ENCODE measurements at places on chromosomes 16 and 17.

DNA sequence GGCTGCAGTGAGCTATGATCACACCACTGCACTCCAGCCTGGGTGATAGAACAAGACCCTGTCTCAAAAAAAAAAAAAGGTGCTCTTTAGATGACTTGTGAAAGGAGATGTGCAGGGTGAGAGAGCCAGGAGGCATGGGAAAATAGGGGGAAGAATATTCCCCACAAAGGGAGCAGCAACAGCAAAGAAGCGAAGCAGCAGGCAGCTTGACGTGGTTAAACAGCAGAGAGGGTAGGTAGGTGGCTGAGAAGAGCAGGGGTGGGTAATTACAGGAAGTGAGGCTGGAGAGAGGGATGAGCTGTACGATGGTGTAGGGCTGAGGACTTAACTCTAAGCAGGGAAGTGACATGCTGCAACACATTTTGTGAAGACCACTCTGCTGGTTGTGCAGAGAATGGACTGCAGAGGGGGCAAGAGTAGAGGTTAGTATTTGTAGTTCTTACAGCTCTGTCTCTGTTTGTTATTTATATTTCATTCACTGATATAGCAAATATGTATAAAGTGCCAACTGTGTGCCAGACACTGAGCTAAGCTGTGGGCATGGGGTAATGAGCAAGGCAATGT, 1.6 kb downstream of the HEATR3 start:
- peak; percentile 75 for DNase-seq

GRCh38 chr16:880471-881171, 80.1 kb upstream of the GNG13 start:
- DNase-seq: no peak

GRCh38 chr16:85728879-85729278, 22.0 kb downstream of the C16orf74 start:
- DNase-seq: no peak

DNA sequence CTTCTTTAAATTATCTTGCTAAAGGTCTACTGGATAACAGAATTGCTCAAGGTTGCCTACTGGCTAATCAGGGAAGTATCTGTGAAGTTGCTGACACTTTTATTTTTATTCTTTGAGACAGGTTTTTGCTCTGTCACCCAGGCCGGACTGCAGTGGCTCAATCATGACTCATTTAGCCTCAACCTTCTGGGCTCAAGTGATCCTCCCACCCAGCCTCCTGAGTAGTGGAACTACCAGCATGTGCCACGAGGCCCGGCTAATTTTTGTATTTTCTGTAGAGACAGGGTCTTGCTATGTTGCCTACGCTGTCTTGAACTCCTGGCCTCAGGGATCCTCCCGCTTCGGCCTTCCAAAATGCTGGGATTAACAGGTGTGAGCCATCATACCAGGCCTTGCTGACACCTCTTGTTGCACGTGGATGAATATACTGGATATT, 43.1 kb downstream of the GLG1 start:
- DNase-seq: peak; percentile 59

GRCh38 chr17:36936455-36937000, 747 bp upstream of the LHX1 start:
- DNase-seq: no peak

GRCh38 chr16:48366165-48367093, 18.8 kb downstream of the SIAH1 start:
- DNase-seq: peak; percentile 93

DNA sequence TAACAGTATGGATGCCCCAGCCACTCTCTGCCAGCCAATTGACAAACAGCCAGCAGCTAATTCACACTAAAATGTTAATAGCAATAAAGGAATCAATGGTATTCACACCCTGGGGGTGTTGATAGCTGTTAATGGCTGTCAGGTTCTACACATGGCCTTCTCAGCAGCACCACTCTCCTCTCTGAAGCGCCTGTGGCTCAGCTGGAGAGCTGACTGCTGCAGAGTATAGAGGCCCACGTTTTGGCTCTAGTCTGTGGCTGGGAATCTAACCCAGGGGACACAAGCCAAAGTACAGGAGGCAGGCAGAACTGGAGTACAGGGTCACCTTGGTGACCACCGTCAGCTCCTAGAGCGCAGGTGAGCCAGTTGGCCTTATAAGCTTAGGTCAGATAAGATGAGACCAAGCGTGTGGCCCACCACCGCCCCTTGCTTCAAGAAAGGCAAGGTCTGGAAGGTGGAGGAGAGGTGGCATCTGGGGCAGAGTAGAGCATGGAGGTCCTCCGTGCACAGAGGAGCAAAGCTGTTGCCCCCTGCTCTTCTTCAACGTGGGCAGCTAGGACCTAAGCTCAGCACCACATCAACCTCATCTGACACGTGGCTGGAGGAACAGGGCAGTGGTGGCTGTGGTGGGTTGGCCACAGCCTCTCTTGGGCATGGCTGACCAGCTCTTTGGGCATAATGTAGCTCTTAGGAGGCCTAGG, 25.4 kb downstream of the CCR7 start:
- no peak for DNase-seq

DNA sequence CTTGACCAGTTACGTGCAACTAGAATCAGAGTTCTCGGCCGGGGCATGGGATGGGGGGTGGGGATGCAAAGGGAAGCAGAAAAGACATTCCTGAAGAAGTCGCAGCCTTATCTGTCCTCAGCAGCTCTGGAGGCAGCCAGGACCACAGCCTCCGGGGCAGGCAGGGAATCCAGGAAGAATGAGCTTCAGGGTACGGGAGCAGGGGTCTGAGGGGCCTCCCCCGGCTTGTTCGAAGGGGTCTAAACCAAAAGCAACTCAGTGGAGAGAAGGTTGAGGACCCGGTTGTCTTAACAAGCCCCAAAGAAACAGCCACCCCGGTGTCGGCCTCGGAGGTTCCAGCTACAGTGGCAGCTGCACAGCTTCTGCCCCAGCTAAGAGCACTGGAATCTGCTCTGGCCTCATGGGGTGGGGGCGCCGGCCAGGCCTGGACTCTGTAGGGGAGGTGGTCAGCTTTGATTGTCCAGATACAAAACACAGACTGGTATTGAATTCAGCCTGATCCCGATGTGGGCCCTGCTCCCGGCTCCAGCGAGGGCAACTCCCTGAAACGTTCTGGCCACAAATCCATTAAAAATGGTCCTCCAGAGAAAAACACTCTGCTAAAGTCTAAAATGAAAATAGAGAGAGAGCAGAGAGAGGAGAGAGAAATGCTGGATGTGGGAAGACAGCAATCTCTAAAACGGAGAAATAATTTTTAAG, 7.7 kb downstream of the HOXB4 start:
- no peak for DNase-seq

DNA sequence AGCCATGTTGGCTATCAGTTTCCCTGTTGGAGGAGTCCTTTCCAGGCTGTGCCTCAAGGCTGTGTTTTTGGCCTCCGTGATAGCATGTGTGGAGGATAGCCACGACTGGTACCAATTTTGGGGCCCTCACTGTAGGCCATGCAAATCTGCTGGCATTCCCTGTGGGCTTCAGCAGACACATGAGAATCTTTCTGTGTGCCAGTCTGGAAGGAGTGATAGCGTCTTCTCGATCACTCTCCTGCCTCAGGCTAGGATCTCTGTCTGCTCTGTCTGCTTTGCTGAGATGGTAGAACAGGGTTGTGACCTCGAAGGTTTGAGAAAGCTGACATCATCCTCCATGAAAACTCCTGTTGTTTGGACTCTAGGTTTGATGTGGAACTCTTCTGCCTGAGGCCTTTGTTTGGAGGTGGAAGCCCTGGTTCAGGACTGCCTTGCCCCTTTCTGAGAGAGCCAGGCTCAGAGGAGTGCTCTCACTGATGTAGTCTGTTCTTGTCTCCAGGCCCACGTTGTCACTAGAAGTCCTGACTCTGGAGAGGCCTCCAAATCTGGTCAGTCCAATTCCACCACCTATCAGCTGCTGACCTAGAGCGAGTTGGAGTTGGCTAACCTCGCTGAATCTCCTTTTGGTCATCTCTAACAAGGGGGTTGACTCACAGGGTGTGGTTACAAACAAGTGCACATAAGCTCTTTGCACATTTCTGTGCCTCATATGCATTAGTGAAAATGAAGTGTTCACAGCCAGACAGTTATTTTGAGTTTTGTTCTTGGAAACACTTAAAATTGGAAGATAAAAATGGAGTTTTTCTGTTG, 12.1 kb upstream of the EDC4 start:
- no peak for DNase-seq

DNA sequence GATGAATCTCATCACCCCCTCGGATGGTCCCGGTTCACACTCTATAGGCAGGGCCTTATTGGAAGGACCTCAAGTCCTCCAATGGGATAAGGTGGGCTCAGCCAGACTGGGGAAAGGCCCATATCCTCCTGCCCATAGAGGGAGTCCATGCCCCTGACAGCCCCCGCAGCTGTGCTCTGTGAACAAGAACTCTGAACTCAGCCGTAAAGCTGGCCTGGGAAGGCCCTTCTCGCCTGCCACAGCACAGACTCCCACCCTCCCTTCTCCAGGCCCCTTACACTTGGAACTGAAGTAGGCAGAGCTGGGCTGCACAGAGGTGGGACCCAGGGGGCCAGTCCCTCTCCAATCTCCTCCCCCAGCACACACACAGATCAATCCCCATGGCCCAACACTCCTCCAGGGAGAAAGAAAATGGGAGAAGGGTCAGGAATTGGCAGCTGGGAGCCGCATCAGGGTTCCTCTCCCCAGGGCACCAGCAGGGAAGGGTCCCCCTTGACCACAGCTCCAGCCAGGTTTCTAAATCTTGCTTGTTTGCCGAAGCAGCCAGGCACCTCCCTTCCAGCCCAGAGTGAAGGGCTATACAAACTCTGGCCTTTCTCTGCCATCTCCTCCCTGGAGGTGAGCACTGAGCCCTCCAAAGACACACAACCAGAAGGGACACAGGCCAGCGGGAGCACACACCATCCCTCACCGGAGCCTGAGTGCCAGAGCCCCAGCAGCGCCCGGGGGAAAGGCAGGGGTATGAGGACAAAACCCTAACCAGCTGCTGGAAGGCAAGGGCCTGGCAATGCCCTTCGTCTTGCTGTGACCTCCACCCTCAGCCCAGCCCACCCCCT, 454.1 kb downstream of the SOX9 start:
- no peak for DNase-seq

- no peak for DNase-seq
Observed at GRCh38 chr17:45783593-45784292, 377 bp upstream of the CRHR1 start.

GRCh38 chr16:85650135-85650843, 37.2 kb downstream of the GSE1 start:
- no peak for DNase-seq
